ENCODE measurements at places on chromosomes 6 and 20.
A peak's percentile ranks its signal among the peaks of the same experiment; 100 is the strongest.

DNA sequence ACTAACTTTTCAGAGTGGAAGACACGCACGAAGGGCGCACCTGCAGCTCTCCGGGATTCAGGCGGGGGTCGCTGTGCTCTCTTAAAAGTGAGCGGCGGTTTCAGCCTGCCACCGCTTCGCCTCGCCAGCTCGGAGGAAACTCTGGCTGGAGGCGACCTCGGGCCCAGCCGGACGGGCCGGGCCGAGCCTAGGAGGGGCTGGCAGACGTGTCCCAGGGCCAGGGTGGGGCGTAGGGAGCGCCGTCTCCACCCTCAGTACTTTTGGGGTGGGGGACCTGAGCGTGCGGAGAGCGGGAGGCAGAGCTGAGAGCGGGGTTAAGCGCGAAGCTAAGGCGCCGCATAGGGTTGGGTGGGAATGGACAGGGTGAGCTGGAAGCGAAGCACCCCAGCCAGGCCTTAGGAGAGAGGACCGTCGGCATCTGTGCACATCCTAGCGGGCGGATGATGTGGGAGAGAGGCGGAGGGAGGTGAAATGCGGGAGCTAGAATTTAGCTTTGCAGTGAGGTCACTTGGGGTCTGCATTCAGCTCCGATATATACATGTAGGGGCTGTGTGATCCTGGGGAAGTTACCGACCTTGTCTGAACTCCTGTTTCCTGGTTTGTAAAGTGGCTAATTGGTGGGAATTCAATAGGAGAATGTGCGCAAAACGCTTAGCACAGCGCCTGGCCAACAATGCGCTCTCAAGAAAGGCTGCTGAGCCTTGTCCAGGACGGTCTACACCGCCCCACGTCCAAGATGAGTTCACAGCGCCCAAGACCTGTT lies 6.5 kb upstream of the TFAP2A start:
- no peak for DNase-seq

DNA sequence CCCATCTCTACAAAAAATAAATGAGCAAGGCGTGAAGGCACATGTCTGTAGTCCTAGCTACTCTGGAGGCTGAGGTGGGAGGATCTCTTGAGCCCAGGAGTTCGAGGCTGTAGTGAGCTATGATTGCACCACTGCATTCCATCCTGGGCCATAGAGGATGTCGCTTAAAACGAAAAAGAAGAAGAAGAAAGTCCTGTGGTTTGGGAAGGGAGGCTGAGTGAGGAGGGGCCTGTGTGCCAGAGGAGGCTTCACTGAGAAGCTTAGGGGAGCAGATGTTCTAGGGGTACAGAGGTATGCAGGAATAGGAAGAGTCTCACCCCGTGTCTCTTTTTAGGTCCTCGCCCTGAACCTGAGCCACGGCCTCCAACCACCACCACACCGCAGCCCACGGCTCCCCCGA lies 4.2 kb downstream of the MMP9 start:
- DNase-seq, result no peak

DNA sequence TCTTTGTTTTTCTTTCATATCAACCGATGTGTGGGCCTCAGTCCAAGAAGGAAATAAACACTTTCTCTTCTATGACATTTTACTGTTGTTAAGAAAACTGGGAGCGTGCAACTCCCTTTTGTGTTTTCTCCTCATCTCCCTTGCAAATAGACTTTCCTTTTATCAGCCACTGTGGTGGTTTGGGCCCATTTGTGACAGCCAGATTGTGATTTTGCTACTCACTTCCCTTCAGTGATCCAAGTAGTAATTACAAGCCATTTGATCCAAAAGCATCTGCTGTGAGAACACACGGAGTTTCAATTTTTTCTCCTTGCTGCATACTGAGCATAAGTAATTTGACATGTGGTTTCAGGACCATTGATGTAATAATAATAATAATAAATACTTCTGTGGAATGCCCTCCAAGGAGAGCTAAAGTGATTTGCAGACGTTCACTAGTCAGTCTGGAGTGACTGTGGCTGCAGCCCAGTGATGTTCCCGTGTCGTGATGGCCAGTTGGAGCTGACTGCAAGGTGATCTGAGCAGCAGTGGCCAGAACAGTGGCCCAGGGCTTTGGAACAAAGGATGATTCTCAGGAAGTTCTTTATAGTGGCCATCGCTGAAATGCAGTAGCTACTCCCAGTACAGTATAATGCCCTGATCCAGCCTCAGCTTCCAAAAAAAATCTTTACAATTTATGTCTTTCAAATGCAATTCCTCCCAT lies 91.9 kb upstream of the CLDN20 start:
- DNase-seq, result no peak

DNA sequence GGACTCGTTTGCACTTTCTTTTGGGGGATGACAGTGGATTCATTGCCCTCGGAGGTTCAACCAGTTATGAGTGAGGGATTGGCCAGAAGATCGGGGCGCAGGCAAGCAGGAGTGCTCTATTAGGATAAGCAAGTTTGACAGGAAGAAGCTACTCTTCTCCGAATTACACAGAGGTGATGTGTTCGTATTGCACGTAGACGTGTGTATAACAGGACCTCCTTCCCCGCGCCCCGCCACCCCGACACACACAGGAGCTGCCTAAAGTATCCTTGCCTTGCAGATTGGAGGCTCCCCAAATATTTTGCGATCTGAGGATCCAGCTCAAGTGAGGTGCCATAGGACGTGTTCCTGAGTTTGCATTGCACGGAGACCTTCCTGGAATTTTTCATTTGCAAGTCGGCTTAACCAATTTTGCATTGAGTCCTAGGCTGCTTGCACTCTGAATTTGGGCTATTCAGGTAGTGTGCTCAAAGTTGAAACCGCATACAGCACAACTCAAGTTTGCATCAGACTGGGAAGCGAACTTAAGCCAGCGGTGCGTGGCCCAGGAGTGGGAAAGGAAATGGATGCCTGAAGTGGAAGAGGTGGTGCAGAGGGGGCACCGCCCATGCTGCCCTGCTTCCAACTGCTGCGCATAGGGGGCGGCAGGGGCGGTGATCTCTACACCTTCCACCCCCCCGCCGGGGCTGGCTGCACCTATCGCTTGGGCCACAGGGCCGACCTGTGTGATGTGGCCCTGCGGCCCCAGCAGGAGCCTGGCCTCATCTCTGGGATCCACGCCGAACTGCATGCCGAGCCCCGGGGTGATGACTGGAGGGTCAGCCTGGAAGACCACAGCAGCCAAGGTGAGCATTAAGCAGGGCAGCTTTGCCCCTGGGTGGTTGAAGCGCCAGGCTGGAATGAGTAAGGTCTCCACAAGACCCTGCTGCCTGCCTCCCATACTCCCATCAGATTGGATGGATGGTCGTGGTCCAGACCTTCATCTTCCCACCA lies 770 bp downstream of the TCF19 start:
- no peak for DNase-seq

DNA sequence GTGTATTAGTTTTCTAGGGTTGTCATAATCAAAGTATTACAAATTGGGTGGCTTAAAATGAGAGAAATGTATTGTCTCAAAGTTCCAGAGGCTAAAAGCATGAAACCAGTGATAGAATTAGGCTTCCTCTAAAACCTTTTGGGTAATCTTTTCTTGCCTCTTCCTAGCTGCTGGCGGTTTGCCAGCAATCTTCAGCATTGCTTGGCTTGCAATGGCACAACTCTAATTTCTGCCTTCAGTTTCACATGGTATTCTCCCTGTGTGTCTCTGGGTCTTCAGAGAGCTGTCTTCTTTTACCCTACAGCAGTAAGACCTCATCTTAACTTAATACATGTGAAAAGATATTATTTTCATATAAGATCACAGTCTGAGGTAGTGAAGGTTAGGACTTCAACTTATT lies 479.1 kb upstream of the GJE1 start:
- peak; percentile 29 for DNase-seq
